Stimulated activated CD4-positive, alpha-beta T cell treated with anti-CD3 and anti-CD28 coated beads, TNF-alpha, amount 100 ng/mL, for 48 hours (primary cell): ENCODE measurements at places on chromosomes 1 and 21.

DNA sequence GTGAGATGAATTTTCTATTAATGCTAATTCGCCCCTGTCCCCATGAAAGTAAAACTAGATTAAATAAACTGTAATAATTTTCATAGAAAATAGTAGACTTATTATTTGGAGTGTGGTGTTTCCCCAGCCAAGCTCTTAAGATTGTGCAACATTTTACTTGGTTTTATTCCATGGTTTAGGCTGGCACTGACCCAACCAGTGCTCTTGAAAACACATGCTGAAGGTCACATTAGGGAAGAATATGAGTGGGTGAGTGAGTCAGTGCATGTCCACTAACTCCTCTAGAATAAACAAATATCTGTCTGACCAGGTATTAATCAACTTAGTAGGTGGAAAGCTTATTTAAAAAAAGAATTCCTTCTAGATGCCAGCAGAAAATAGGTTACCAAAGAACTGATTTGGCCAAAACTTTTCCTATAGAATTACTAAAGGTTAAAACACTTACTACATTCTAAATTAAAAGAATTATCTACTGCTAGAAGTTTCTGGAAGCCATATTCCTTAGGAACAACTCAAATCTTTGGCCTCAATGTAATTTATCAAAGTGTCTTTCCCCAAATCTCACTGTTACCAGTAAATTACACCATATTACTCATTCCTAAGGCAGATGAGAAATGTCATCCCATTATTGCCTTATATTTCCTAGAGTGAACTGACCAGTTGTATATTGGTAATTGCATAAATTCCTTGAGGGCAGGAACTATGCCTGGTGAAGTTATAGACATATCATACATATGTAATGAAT, 89.7 kb upstream of the RGS1 start:
- DNase-seq, result no peak

- DNase-seq, result no peak
Measured at GRCh38 chr21:18518054-18518481, 114.5 kb upstream of the TMPRSS15 start.

GRCh38 chr1:17470021-17470799, 30.7 kb upstream of the RCC2 start:
- no peak for DNase-seq

DNA sequence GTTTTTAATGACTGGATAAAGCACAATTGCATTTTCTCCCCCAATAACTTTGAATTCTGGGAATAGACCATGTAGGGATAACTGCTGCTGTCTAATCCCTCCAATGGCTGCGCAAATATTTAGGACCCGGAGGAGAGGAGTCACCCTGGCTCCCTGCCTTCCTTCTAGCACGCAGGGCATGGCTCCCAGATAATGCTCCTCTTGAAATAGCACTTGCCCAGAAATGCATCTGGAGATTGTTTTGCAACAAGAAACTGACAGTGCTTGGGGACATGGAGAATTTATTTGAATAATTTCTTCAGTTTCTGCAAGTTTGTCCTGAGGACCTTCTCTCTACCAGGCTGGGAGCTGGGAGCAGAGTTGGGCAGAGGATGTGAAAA, 83.5 kb downstream of the MAN1C1 start:
- DNase-seq, result no peak

- DNase-seq, result no peak
Measured at GRCh38 chr1:177798614-177799013, 171.2 kb downstream of the SEC16B start.
